GM12878 (cell line): ENCODE measurements at places on chromosomes 11 and 22.

GRCh38 chr22:31097941-31098631 lies 9.3 kb downstream of the SELENOM start:
- DNase-seq: no peak

DNA sequence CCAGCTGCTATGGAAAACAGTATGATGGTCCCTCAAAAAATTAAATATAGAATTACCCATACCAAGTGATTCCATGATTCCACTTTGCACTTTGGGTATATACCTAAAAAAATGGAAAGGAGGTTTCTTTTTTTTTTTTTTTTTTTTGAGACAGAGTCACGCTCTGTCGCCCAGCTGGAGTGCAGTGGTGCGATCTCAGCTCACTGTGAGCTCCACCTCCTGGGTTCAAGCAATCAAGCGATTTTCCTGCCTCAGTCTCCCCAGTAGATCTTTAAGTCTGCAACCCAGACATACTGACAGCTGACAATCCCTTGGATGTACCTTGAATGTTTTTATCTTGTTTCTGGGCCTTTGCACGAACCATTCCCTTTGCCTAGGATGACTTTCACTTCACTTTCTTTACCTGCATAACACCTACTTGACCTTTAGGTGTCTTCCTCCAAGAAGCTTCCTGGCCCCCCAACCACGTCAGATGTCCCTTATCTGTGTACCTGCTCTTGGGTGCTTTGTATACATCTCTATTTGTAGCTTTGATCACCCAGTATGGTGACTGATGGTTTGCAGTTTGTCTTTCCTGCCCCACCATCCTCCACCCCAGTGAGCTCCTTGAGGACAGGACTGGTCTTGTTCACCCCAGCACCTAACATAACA lies 11.6 kb downstream of the UCP3 start:
- no peak for DNase-seq

GRCh38 chr22:49015459-49015858 lies 812.2 kb downstream of the BRD1 start:
- DNase-seq: no peak

- no peak for DNase-seq
Observed at GRCh38 chr11:62694455-62695167, 5.3 kb upstream of the LRRN4CL start.

DNA sequence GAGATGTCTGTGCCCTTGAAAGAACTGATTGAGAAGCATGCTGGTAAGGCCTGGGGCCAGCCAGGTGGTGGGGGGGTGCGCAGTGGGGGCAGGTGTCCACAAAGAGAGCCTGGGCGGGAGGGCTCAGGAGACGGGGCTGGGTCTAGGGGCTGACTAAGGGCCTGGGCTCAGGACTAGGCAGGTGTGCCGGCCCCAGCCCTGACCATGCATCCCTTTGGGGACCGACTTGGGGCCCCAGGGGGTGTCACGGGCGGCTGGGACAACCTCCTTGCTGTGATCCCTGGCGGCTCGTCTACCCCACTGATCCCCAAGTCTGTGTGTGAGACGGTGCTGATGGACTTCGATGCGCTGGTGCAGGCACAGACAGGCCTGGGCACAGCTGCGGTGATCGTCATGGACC lies 4.4 kb downstream of the NDUFV1 start:
- DNase-seq: no peak

DNA sequence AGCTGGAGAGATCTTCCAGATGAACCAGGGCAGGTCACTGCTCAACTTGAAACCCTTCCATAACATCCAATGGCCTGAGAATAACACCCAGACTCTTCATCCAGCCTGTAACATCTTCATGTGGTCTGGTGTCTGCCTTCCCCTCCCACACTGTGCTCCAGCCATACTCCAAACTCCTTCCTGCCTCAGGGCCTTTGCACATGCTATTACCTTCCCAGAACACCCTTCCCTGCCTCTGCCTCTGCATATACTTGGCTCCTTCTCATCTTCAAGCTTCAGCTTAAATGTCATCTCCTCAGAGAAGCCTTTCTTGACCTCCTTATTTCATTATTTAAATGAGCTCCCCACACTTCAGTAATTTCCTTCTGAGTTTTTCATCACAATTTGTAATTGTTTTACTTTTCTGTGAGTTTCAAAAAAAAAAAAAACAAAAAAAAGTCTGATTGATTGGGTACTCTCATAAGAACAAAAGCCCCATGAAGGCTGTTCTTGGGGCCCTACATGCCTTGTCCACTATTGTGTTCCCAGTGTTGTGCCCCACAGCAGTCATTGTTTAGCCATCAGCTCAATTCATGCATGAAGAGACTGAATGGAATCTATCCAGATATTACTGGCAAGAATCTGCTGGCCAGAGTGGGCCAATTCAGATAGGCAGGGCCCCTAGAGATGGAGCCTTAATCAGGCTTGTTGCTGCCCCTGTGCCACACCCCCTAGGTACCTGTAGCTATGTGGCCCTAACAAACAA lies 22.1 kb downstream of the LMO1 start:
- DNase-seq: no peak

GRCh38 chr11:85712953-85713352 lies 27.0 kb upstream of the CCDC89 start:
- DNase-seq: no peak

- DNase-seq: no peak
Observed at GRCh38 chr22:35316751-35317150, 17.1 kb downstream of the TOM1 start.

GRCh38 chr11:107787733-107788132 lies 70.9 kb downstream of the SLC35F2 start:
- no peak for DNase-seq

GRCh38 chr11:107991868-107992414 lies 16.8 kb upstream of the CUL5 start:
- no peak for DNase-seq

GRCh38 chr22:42321908-42322561 lies 51.6 kb upstream of the TCF20 start:
- DNase-seq: no peak

DNA sequence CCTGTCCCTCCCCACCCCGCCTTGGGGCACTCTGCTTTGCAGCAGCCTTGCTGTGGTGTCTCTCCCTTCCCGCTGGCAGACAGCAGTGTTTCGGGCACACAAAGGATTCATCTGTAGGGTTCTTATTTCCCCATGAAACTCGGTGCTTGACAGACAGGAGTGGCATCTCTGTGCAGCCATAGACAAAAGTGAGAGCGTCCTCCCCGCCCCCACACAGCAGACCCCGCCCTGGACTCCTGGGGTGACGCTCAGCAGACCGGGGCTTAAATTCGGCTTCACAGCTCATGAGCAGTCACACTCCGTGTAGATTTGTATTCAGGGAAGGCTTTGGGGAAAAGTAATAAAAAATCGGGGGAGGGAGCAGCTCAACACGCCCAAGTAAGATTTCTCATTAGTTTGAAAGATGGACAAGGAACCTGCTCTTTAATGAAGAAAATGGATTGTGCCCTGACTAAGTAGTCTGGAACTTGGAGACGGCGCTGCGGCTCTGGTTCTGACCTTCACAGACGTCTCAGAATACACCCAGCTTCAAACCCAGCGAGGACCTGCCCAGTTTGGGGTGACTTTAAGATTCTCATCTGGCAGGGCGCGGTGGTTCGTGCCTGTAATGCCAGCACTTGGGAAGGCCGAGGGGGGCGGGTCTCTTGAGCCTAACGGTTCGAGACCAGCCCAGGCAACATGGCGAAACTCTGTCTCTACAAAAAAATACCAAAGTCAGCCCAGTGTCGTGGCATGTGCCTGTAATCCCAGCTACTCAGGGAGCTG lies 136.0 kb downstream of the CACNA1I start:
- DNase-seq: no peak

DNA sequence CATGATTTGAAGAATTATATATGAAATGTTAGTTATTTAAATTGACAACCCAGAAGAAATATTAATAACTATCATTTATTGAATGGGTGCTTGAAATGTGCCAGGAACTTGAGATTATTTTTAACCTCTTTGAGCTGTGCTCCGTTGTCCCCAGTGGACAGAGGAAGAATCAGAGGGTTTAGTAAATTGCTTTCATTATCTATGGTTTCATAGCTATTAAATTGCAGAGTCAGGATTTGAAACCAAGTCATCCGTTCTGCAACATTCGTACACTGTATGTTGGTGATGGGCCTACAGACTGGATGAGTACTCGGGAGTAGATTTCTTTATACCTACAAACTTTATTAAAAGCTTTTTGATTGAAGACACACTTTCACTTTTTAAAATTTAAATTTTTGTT lies 4.9 kb downstream of the HSD17B12 start:
- DNase-seq: no peak

DNA sequence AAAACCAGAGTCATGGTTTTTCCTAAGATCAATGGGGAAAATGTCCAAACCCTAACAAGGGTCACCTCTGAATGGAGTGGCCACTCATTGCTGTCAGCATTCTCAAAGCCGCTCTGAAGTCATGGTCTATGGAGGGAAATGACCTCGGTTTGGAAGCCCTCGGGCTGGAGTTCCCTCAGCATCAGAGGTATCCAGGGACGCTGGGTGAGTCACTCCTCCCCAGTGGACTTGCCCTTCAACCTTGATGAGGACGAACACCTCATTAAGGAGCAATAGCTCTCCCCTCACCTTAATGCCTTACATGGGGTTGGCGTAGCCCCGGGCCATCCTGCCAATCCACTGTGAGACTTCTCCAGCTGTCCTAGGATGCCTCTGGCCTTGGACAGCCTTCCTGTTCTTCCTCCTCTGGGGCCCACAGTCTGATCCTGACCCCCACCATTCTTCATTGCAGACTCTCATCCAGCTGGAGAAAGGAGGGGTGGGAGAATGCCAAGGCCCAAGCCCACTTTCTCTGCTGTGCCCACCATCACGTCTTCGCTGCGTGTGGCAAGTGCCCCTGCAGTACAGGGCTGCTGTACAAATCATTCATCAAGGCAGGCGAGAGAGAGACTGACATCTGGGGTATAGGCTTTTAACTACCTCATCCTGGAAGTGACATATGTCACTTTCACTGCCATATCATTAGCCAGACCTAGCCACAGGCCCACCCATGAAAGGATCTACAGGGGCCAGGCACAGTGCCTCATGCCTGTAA lies 25.4 kb upstream of the MYH9 start:
- no peak for DNase-seq

GRCh38 chr11:73493956-73494598 lies 103.8 kb downstream of the FAM168A start:
- no peak for DNase-seq

GRCh38 chr11:48052183-48053044 lies 72.1 kb downstream of the PTPRJ start:
- no peak for DNase-seq

GRCh38 chr22:46967445-46968358 lies 205.3 kb downstream of the TBC1D22A start:
- no peak for DNase-seq

- no peak for DNase-seq
Observed at GRCh38 chr11:133900176-133901105, 55.1 kb upstream of the SPATA19 start.

- no peak for DNase-seq
Observed at GRCh38 chr22:39808081-39808480, 85.5 kb downstream of the ENTHD1 start.

DNA sequence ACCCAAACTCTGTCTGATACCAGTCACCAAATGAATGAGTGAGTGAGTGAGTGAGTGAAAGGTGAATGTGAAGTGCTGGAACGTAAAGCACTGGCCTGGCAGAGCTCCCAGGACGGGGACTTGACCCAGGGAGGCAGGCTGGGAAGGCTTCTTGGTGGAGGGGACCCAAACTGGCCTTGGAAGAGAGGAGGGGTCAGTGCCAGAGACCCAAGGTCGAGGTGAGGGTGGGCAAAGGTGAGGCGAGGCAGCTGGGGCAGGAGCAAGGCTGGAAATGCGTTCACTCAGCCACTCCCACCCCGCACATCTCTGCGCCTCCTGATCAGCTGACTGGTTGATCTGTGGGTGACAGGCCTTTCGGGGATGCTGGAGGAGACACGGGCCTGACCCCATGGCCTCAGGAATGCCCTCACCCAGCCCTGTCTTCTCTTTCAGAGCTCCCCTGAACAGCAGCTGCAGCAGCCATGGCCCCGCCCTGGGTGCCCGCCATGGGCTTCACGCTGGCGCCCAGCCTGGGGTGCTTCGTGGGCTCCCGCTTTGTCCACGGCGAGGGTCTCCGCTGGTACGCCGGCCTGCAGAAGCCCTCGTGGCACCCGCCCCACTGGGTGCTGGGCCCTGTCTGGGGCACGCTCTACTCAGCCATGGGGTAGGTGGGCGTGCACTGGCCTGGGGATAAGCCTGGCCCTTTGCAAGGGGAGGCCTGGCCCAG lies 7.6 kb downstream of the TSPO start:
- DNase-seq: no peak

DNA sequence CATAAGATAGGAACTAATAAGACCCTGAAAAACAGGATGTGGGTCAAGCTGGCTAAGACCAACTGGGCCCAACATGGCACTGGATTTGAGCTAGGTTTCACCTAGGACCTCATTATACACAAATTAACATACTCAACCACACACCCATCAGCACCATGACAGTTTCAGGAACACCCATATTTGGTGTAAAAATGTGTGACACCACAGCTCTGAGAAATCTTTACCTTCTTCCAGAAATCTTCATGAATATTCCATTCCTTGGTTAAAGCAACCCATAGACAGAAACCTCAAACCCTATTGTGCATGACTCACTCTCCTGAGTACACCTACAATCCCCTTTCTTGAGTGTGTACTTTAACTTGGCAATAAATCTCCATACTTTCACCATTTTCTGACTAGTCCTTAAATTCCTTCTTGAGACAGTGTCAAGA lies 378.8 kb downstream of the DYNC2H1 start:
- no peak for DNase-seq

DNA sequence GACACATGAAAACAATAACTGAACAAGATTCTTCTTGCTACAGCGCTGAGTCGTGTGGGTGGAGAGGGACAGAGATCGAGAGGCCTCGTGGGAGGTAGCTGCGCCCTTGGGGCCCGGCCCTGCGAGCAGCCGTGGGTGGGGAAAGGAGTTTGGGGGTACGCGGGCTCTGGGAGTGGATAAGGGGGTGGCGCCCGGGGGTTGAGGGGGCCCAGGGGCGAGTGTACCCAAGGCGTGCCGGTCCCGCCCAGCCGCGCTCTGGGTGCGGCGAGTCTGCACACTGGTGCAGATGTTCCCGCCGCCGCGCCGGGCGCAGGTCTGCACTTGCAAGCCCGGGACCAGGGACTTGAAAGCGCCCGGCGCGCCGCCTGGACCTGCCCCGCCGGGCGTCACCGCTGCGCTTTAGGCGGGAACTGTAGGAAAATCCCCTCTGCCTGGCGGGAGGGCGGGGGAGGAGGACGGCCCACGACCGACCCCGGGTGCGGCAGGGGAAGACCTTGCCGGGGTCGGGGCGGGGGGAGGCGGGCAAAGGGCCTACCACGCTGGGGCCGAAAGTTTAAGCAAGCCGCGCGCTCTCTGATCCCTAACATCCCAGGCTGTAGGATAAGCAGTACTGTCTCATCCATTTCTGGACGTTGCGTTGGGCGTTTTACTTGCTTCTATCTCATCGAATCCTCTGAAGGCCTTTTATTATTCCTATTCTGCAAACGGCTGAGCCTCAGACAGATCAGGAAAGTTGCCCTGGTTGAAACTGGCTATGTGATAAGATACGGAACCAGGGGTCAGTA lies 1.4 kb upstream of the KREMEN1 start:
- no peak for DNase-seq

DNA sequence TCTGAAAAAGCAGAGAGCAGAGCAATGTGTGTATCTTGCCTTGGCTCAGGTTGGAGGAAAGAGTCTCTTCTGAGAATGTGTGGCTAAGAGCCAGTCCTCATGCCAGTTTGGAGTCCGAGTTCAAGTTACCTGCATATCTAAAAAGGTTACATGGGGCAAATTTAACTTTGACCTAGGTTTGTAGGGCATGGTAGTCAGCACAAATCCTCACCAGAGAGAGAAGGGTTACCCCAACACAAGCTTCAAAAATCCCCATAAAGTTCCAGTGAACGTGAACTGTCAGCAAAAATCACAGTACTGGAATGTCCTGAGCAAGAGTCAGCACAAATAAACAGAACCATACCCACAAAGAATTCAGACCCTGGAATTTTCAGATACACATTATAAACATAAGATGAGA lies 13.8 kb downstream of the SDHD start:
- no peak for DNase-seq
